Stimulated activated CD4-positive, alpha-beta T cell treated with anti-CD3 and anti-CD28 coated beads, Interleukin-4, amount 100 ng/mL, for 1 hour (primary cell): ENCODE measurements at places on chromosomes 13 and 19.

DNA sequence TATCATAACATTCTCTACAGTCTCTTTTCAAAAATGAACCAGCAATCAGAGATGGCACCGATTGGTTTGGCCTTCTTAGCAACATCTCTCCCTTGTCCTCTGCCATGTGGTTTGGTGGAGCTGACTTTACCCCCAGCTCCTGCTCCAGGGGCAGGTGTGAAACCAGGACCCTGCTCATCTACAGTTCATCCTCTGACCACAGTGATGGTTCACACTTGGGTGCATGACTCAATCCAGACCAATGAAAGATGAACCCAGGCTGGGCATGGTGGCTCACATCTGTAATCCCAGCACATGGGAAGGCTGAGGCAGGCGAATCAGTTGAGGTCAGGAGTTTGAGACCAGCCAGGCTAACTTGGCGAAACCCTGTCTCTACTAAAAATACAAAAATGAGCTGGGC lies 33.6 kb upstream of the FFAR2 start:
- no peak for DNase-seq

GRCh38 chr13:25377244-25377962 lies 5.6 kb downstream of the ATP8A2 start:
- no peak for DNase-seq

DNA sequence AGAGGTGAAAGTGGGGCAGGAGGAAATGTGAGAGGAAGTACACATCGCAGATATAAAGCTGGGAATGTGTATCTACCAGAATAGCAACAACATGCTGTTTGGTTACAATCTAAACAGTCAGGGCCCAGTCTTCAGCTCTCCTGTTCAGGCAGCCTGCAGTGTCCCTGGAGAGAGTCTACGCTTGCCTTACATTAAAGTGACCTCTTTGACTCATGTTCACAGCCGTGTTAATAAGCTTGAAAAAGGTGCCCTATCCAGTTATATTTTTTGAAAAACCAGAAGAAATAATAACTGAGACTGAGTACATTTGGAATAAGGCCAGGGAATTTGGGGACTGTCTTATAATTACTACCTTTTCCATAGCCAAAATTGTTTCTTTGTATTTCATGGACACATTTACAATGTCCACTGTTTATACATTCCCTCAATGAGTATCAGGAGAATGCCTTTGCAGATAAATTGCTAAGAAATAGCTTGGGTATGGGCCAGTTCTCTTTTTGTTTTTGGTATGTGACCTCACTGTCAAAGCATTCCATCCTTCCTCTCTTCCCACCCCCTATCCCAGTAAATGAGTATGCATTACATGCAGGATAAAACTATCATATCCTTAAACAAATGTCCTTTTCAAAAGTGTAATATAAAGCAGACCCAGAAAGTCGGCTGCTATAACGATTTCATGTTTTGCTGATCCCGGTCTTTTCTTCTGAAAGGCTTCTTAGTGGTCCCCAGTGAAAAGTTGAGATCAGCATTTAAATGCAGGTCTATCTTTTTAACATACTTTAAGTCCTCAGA lies 82.6 kb downstream of the PCDH9 start:
- DNase-seq: no peak

GRCh38 chr19:49954092-49954829 lies 6.7 kb downstream of the SIGLEC11 start:
- no peak for DNase-seq

GRCh38 chr19:38710928-38711725 lies 33.1 kb downstream of the CAPN12 start:
- no peak for DNase-seq

DNA sequence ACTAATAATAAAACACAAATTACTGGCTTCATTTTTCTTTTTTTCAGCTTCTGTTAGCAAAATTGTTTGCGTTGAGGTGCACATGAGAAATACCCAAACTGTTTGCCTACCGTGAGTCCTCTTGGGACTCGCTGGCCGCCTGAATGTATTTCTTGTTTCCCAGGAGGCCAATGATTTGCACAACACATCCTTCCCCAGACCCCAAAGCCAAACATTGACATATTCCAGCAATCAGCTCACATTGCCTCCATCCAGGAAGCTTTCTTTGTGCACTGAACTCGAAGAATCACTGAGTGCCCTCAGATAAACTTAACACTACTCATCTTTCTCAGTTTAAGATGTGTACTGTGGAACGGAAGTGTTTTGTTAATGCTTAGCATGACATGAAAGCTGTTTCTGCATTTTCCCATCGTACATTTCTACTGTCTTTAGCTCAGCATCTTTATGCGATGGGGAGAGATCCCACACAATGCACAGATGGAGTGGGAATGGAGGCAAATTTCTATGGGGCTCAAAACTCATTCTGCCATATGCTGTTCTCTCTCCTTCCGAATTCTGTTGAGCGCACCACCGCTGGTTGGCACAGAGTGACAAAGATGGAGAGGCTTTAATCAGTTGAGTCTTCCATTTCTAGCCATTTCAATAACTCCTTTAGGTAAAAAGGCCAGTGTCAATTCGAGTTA lies 399.5 kb downstream of the RFC3 start:
- DNase-seq: no peak

GRCh38 chr13:61700181-61700580 lies 284.5 kb upstream of the PCDH20 start:
- DNase-seq: no peak

DNA sequence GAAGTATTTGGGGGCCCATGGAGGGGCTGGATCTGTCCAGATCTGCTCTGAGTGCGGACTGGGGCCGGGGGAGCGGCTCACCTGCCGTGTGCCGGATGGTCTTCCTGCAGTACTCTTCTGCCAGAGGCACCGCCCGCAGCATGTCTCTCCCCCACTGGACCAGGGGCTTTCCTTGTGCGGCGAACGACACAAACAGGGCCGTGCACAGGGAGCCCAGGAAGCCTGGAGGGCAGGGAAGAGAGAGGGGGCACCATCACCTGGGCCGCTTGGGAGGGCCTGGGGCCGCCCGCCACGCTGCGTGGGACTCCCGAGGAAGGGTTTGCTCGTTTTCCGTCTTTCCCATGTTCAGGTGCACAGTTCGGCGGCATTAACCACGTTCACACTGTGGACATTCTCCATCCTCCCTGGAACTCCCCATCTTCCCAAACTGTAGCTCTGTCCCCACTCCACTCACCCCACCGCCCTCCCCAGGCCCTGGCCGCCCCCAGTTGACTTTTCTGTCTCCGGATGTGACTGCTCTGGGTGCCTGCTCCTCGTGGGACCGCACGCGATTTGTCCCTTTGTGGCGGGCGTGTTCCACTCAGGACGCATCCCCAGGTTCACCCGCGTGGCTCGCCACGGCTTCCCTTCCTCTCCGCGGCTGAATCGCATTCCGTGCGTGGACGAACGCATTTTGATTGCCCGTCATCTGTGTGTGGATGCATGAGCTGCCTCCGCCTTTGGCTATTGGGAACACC lies 24.2 kb downstream of the ADPRHL1 start:
- DNase-seq: no peak

GRCh38 chr13:73268306-73268705 lies 209.5 kb downstream of the KLF5 start:
- no peak for DNase-seq

GRCh38 chr19:12628040-12629022 lies 17.6 kb downstream of the ZNF791 start:
- DNase-seq: no peak
